Left renal cortex interstitium (tissue), 4 donors: ENCODE measurements at places on chromosomes 3 and 15.

DNA sequence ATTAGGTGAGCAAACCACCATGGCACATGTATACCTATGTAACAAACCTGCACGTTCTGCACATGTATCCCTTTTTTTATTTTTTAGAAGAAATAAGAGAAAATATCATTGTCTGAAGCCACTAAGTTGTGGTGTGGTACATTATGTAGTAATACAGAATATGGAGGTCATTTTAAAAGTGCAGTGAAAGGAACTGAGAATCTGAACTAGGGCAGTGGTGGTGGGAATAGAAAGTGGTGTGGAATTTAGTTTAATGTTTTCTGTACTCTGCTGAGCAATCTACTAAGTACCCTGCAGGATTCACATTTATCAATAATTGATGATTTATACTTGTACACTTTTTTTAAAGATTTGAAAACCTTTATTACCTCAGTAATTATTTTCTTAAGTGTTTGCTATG is 283.5 kb downstream of the CHL1 start:
- DNase-seq = no peak

DNA sequence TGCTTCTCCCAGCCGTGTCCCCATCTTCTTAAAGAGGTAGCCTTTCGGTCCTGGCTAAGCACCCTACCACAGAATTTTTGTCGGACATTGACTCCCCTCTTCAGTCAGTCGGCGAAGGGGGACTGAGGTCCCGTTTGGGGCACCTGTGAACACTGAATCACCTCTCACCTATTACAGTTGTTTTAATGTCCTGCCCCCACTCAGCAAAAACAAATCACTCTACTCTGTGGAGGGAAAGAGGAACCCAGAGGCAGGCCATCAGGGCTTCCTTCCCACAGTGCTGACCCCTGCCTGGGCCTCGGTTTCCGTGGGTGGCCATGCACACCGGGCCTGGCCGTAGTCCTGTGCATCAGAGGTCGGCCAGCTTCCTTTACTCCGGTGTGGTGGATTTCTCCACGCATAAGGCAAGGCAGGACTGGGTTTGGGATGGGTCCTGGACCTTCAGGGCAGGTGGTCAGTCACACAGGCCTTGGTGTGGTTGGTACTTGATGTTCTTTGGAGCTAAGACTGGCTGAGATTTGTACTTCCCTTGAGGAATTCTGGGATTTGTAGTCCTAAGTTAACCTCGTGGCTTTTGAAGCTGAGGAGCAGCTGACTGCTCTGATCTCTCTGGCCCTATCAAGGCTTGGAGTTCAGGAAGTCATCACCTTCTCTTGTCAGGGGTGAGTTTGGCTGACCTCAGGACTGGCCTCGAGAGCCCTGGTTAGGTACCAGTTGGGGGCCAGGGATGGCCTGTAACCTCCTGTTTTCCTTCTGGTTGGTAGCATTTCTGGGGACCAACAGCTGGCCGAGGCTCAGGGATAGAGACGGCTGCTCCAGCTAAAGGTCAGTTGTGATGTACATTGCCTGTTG is 627 bp upstream of the FAM131A start:
- no peak for DNase-seq

- DNase-seq = no peak
These were observed 6.3 kb upstream of the ATP1B3 start for GRCh38 chr3:141870091-141870687.

DNA sequence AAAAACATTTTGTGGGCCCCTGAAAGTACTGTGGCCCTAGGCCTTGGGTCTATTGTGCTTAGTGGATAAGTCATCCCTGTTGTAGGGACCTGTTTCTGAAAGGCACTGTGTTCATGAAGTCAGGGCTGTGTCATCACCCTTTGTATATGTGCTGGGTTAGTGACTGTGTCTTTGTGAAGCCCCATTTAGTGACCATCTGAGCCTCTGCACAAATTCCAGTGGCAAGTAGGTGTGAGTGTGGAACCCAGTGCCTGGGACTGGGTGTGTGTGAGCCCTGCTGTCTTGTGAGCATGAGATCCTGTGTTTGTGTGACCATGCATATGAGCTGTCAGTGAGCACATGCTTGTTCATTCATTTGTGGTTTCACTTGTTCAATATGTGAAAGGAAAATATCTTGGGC is 1.2 kb upstream of the HYAL1 start:
- DNase-seq = no peak

DNA sequence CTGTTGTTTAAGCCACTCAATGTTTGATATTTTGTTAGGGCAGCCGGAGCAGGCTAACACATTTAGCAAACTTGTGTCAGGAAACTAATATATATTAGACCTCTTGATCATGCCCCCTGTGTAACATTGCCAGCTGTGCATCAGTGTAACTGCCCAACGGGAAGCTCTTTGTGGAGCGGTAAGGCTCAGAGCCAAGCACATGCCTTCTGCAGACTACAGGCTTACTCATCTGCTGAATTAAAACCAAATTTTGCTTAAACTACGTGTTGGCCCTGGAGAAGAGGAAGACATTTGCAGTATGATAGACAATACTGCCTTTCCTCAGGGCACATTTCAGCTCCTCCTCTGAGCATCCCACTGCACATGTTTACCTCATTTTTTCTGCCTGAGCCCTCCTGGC is 50.5 kb upstream of the KCNMB2 start:
- DNase-seq = no peak
